NCI-H774 (cell line): ENCODE measurements at places on chromosomes 5 and 9.

DNA sequence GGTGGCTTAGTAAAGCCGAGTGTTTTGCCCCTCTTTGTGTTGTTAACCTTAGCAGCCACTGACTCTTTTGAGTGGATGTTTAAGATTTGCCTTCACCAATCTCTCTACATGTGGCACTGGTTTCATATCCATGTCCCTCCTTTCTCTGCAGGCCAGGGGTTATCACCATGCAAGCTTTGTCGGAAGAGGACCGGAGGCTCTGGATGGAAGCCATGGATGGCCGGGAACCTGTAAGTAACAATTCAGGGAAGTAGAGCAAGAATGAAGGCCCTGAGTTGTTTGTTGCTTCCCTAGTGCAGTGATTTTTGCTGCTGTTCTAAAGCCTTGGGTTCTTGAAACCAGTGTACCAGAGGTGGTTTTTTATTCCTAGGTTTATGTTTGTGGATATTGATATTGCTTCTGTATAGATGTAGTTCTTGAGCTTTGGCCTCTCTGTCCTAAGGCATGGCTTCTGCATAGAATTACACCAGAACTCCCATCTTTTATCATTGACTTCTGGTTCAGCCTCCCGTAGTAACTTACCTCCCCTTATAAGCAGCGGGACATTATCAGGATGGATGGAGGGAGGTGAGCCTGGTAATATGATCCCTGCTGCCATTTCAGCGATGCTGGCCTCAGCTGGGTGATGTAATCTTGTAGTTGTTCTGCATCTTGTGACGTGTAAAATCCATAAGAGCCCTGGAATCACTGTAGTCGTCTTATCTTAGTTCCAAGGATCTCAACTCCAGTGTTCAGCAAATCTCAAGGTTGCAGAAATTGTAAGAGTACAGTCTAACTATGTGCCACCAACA, 161.9 kb downstream of the ARHGAP26 start:
- no peak for DNase-seq

DNA sequence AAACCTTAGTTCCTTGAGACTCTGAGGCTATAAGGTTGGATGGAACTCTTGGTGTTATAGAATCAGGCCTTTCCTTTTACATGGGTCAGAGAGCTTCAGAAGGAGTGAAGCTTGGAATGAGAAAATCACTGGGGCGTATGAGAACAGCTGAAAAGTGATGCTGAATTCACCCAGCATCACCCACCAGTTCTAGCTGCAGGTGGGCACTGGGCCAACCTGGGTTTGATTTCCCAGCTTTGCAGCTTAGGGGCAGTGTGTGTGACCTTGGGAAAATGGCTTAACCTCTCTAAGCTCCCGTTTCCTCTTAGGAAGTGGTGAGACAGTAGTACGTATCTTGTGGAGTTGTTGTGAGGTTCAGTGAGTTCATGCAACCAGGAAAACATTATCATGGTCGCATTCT, 10.7 kb downstream of the PCDH12 start:
- no peak for DNase-seq

- no peak for DNase-seq
These were observed 159.9 kb upstream of the FBXL17 start for GRCh38 chr5:108541836-108542235.

DNA sequence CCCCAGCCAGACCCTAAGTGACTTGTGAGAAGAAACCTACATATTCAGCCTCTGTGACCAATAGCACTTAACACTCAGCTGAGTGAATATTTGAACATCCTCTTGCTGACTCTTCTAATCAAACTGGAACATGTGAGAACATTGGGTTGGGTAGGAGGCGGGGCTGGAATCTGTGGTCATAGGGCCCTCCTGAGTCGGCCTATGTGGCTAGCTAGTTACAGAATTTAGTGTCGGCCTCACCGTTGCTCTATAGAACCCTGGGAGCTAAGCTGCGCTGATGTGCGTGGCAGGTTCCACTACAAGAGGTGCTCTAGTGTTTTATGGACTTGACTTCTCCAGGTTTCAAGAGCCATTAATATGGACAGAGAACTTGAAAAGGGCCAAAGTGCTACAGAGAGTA, 138.8 kb downstream of the DROSHA start:
- no peak for DNase-seq

GRCh38 chr5:128083811-128084227, 253 bp downstream of the SLC12A2 start:
- no peak for DNase-seq

DNA sequence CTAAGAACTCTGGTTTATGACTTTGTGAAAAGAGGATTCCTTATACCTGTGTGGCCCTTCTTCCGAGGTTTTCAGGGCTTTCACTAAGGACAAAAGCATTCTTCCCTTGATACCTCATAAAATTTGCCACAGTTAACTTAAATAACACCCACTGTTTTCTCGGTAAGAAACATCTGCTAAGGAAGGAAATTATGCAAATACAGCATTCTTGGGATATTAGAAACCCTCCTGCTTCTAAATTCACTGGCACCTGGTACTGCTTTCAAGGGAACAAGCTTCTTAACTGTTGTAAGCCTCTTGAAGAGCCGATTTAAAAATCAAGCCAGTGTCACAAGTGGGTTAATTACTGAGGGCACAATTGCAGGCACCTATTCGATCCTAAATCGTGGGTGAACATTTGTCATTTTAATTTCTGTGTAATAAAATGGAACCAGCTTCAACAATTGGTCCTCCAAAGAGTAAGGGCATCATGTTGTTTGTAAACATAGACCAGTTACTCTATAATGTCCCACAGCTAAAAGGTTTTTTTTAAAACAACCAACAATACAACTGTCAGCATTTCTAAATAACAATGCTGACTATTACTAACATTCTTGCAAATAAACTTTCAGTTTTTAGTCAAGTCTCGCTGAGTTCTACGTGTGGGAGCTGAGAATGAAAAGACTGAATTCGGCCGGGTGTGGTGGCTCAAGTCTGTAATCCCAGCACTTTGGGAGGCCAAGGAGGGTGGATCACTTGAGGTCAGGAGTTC, 26.6 kb downstream of the AK3 start:
- DNase-seq: no peak

DNA sequence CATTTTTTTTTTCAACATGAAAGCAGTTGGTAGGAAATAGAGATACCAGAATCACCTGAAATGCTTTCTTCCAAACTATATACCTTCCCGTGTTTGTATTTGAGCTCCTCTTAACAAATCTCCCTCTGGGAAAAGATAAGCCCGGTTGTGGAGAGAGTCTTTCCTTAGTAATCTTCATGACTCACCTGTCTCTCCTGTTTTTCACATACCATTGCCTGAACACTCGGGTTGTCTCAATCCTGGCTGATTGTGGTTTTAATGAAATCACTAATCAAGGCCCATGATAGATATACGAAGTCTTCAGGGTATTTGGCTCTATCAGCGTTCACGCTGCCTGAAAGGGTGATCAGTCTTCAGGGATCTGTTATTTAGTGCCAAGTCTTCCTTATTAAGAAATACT, 136.7 kb downstream of the MAN2A1 start:
- no peak for DNase-seq

DNA sequence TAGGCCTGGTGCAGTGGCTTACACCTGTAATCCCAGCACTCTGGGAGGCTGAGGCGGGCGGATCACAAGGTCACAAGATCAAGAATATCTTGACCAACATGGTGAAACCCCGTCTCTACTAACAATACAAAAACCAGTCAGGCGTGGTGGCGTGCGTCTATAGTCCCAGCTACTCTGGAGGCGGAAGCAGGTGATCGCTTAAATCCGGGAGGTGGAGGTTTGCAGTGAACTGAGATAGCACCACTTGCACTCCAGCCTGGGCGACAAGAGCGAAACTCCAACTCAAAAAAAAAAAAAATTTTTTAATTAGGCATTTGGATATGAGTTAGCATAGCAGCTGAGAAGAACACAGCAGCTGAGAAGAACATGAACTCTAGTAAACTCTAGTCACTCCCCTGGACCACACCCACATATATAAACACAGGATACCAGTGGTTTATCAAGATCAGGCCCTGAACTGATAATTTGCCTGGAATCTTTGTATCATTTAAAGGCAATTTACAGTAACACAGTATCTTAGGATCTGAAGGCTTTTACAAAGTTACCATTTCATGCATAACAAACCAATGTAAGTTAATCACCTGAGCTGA, 4.6 kb upstream of the UGCG start:
- DNase-seq: no peak

DNA sequence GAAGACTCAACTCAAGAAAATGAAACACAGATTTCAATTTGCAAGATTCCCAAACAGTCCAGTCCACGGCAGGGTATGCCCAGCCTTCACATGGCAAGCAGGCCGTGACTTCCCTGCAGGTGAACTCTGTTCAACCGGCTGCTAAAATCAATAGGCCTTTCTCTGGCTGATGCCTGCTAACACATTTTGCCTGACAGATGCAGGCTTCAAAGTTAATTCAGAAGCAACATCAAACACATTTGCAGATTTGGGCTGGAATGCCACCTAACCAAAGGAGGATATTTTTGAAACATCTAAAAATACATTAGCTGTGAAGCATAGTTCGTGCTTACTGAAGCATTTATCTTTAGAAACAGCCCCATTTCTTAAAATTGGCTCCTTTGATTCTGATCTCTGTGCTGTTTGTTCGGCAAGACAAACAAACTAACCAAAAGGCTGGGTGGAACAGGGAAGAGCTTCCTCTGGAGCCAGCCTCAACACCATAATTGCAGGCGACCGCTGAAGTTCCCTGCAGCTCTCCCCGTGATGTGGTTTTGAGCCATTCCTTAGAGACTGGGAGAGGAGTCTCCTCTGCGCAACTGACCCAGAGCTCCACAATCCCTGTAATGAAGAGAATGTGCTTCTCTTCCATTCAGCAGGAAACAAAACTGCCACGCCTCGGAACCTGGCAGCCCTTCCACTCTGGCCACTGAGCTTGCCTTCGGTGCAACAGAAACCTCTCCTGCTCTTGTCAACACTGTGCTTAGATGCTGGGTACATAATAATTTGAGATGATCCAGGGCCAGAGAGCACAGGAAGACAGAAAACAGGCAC, 126.5 kb downstream of the MYO10 start:
- no peak for DNase-seq
